ENCODE measurements at places on chromosomes 4 and X. TPM values are rescaled to one million over a fixed set of nuclear protein-coding genes. Genes with fewer than 3 reads are reported as not detected.

The ZMAT1 gene
- 6.9 TPM for total RNA-seq

The TNIP3 gene
- 8.0 TPM for total RNA-seq

The TMPRSS11A gene
- total RNA-seq = not detected

The TMEM255A gene
- total RNA-seq = 3.3 TPM

The SLC9B2 gene
- 3.6 TPM for total RNA-seq

The FGFBP2 gene
- 1.8 TPM for total RNA-seq

The PNMA6A gene
- total RNA-seq = 0.86 TPM

The SAGE1 gene
- total RNA-seq = 0.10 TPM

DNA sequence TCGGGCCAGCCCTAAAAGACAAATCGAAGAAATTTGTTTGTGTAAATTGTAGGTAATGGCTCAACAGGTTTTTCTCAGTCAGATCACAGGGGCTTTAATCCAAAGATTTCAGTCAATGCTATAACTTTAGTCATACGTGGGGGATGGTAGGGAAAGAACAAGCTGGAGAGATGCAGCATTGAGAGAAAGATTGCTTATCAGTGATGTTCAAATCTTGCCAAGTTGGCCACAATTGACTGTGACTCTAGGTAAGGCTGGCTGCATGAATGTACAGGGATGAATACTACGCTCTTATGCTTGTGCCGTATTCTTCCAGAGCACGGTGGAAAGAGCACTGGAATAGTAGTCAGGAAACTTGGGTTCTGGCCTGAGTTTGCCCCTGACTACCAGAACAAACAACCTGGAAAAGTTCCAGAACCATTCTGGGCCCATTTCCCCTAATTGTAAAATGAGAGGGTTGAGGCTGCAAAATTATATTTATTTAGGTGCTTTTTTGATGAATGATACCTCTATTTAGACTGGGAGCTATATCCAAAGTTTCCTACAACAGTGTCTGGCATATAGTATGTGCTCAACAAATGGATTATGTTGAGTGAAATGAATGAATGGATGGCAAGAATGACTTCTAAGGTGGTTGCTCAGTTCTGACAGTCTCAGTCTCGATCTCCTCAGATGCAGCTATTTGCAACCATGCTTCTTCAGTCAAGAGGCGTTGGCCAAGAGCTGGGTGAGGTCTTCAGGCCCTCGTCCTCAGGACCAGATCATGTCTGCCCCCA, 44.4 kb downstream of the TSC22D3 start:
- DNase-seq = no peak

DNA sequence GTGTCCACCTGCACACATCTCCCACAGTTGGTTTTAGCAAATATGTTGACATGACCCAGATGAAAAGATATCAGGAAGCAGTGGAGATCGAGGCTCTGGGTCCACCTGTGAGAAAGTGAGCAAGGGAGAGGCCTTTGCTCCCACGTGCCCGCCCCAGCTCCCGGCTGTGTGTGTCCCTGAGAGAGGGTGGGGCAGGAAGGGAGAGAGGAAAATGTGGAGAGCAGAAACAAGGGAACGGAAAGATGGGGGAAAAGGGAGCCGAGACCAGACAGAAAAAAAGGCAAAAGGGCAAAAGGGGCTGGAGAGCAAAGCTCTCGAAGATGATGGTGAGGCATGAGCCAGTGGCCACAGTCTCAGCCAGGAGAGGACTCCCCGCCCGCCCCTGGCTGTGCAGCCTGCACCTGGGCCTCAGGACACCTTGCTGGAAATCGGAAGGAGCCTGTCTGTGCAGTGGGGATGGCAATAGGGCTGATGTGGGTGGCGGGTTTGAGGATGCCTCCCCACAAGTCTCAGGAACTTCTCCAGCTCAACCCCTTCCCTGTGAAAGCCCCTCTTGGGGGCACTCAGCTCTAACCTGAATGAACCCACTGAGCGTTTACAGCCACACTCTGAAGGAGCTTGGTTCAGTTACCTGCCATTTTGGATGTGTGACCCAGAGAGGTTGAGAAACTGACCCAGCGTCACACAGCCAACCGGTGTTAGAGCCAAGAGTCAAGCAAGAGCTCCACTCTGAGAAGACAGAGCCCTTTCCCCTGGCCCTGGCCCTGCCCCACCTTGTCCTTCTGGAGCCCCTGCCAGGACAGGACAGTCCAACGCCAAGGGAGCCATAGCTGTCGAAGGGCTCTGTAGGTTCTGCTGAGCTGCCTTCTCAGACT, 20.3 kb upstream of the MSX1 start:
- peak; percentile 51 for DNase-seq

GRCh38 chrX:55187281-55187680, 32.9 kb upstream of the PAGE5 start:
- DNase-seq = no peak

DNA sequence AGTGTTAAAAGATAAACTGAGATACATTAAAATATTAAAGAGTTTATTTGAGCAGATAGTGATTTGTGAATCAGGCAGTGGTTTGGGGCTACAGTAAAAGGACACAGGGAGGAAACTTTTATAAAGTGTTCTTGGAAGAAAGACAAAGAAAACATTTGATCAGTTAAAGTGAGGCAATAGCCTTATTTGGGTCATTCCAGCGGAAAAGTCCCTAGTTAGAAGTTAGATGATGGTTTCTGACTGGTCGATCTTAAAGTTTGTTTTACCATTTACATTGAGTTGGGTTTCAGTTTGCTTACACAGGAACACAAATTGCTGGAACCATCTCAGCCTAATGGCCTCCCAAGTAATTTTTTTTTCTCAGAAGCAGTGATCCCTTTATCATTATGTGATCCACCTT, 69.7 kb downstream of the PPP1R2C start:
- no peak for DNase-seq

- no peak for DNase-seq
These were observed 74.1 kb downstream of the EVC start for GRCh38 chr4:5784960-5785611.

GRCh38 chrX:95383778-95384177, 1300.9 kb upstream of the DIAPH2 start:
- no peak for DNase-seq

- no peak for DNase-seq
These were observed 9.9 kb downstream of the TMSB4X start for GRCh38 chrX:12984603-12985319.

DNA sequence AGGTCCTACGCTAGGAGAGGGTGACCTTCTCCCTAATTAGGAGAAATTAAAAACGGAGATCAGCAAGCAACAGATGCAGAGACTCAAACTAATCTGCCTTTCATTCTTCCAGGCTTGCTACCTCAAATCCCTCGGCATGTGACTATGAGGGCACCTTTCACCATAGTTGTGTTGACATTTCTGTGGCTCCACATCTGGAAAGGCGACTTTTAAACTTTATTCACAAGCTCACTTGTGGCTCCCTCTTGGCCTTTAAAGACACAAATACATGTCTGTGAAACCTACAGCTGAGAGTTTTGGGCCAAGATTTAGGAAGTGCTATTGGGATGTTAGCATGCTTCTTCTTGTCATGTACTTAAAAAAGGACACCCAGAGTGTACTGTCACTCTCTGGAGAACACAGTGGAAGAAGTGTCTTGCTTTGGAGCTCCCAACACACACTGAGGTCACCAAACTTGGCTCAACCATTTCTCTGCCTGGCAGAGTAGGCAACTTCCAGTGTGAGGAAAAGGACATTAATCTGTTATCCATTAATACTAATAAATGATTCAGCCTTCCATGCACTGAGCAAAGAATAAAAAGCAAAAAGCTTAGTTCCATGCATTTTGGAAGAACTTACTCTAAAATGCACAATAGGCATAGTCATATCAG, 60.1 kb downstream of the LDB2 start:
- no peak for DNase-seq

DNA sequence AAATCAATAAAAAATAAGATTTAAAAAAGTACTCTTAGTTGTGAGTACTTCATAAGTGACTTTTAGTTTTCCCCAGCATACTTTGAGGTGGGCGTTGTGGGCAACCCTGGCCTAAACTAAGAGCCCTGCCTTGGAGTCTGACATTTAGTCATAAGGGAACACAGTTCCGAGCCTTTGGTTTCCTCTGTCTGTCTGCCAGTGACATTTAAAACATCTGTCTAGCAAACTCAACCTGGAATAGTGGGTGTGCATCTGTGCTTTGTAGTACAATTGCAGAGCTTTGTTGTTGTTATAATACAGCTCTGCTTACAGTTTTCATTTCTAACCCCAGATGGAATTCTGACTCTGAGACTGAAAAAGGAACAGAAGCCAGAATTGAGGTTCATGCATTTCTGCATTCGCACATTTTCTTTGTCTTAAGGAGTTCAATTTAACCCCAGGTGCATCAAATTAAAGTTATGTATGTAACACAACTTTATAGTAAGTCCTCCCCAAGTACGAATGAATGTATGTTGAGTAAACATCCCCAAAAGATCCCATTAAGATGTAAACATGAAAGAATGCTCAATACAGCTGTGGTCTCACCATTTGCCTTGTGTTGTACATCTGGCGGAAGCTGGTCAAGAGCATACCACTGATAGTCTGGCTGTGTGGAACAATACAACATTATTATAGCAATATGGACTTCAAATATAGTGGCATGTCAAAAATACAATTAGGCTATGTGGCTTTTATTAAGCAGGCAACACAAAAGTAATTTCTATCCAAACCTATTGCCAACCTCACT, 25.9 kb downstream of the TNIP3 start:
- no peak for DNase-seq

DNA sequence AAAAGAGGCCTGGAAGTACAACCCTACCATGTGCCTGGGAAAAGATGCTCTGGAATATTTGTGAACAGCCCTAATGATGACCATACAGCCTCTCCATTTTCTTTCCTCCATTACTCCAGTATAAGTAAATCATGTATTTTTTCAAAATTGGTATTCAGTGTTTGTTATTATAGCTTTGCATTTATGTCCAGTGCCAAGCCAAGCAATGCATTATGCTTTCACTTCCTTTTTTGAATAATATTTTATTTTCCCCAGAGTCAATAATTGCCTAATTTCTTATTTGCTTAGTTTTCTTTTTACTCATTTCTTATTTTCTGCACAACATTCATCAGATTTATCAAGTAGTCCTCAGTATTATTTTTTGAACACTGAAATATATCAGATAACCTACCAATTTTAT, 49.3 kb upstream of the EOLA2 start:
- DNase-seq = no peak

DNA sequence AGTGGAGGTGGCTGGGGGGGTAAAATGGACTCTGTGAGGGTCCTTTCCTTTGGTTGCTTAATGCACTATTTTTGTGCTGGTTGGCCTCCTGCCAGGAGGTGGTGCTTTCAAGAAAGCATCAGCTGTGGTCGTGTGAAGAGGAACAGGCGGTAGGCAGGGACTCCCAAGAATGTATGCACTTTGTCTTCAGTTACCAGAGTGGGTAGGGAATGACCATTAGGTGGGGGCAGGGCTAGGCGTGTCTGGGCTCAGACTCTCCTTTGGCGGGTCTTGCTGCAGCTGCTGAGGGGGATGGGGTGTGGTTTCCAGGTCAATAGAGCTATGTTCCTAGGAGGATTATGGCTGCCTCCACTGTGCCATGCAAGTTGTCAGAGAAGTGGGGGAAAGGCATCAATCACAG, 509.0 kb downstream of the PCDH19 start:
- no peak for DNase-seq

GRCh38 chr4:81215931-81216330, 909 bp upstream of the PRKG2 start:
- no peak for DNase-seq

GRCh38 chr4:98722000-98722399, 63.6 kb upstream of the TSPAN5 start:
- DNase-seq = no peak

- DNase-seq = no peak
These were observed 162.8 kb downstream of the WDFY3 start for GRCh38 chr4:84803720-84804119.

- peak; percentile 92 for DNase-seq
These were observed 482 bp downstream of the RNF4 start for GRCh38 chr4:2469192-2469984.

- DNase-seq = no peak
These were observed 527.7 kb downstream of the ANKRD50 start for GRCh38 chr4:124184792-124185191.

GRCh38 chr4:67929426-67929825, 33.9 kb downstream of the TMPRSS11A start:
- no peak for DNase-seq

- no peak for DNase-seq
These were observed 468.3 kb upstream of the BOD1L1 start for GRCh38 chr4:14095831-14096230.

DNA sequence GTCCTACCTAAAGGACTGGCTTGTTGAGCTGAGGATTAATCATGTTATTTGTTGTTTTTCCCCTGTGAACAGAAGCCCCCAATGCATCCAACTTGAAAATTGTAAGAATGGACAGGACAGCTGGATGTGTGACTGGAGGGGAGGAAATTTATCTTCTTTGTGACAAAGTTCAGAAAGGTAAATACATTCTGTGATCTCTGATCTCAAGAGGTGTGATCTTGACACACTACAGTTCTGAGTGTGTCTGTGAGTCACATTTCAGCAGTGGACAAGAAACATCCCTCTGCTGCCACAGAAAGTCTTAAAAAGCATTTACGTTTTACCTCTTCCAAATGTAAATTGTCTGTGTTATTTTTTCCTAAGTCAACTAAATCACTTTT, 79.3 kb downstream of the NFKB1 start:
- no peak for DNase-seq

GRCh38 chrX:51406688-51407519, 74.3 kb downstream of the NUDT10 start:
- DNase-seq = peak; percentile 34

GRCh38 chrX:68846536-68846935, 17.7 kb downstream of the EFNB1 start:
- no peak for DNase-seq

- DNase-seq = no peak
These were observed 231.3 kb upstream of the GPRIN3 start for GRCh38 chr4:89538886-89539285.

DNA sequence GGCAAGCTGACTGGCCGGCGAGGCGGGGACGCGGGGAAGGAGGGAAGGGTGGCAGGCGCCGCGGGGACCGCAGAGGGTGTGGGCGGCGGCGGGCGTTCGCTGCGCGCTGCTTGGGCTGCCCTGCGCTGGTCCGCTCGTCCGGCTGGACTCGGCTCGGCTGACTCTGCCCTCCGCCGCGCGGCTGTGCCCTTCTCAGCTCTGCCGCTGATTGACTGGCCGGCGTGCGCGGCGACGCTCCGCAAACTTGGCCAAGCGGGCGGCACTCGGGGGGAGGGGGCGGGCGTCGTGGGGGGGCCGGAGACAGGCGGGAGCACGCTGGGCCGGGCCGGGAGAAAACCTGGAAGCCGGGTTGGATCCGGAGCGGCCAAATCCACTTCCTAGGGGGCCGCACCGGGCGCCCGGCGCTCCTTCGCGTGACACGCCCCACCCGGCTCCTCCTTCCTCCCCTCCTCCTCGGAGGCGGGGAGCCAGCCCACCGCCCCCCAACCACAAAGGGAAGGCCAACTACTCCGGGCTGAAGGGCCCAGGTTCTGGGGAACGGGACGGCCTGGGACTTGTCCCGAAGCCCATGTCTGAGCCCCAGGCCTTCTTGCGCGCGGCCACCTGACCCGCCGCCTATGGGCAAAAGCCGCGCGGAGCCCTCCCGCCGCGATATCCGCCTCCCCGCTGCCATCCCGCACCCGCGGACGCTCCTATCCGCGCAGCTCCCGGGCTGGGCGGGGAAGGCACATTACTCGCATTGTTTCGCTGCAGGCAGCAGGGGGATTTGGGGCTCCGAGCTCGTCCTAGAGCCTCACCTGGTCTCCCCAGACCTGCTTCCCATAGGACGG, at the start of gene GPC4:
GPC4 (minus strand) TSS at position 214 of the 830 bp plus-strand sequence. CDS start 524 bp downstream, outside the sequence.
- DNase-seq = peak; percentile 72
